ENCODE measurements at places on chromosomes 4 and X.

DNA sequence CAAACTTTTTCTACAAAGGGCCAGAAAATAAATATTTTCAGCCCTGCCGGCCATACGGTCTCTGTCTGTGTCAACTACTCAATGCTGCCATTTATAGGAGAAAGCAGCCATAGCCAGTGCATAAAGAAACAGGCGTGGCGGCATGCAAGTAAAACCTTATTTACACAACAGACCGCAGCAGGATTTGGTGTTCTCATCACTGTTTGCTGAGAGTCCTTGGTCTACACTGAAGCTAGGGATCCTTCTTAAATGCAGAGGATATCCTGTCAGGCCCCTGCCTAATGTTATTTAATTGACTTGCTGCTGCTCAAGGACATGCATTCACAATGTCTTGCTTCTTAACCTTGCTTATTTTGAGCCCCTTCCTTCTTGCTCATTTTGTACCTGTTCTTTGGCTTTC, 54.7 kb downstream of the CPE start:
- DNase-seq = no peak

GRCh38 chrX:103831342-103831802, 685 bp downstream of the RAB9B start:
- peak; percentile 41 for DNase-seq

DNA sequence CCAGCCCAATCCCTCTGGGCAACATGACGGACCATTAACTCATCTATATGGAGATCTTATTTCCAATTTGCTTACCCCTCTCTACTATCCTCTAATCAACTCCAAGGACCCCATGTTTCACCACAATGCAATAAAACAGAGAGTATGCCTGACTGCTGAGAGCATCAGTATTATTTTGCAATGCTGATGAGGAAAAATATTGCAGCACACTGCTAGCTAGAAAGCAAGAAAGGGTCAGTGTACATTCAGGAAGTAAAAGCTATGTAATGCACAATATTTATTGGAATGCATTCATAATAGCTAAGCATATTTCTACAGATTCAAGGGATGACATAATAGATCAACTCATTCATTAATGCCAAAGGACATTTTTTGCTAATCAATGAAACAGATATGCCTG, 33.2 kb downstream of the ARAP2 start:
- DNase-seq = no peak

- no peak for DNase-seq
Measured at GRCh38 chr4:185370268-185370949, 25.3 kb downstream of the LRP2BP start.

DNA sequence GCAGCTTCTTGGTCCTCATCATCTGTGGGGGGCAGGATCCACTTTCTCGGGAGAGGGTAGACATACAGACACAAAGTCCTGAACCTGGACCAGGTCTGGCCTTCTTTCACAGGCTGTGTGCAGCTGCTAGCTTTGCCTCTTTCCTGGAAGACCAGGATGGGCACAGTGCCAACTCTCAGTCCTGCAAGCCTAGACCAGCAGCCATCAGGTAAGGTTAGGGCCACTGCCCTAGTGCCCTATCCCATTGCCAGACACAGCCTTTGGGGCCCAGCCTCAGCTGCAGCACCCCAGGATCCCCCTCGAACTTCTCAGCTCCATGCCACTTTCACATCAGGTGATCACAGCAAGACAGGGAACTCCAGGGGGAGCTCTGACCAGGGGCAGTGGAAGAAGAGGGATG, 38.4 kb downstream of the ZNF185 start:
- no peak for DNase-seq

GRCh38 chr4:73869130-73870055, at the start of gene CXCL1:
CXCL1 (plus strand) TSS chr4:73869393; CDS start chr4:73869471, 78 bp downstream.
- DNase-seq = no peak

DNA sequence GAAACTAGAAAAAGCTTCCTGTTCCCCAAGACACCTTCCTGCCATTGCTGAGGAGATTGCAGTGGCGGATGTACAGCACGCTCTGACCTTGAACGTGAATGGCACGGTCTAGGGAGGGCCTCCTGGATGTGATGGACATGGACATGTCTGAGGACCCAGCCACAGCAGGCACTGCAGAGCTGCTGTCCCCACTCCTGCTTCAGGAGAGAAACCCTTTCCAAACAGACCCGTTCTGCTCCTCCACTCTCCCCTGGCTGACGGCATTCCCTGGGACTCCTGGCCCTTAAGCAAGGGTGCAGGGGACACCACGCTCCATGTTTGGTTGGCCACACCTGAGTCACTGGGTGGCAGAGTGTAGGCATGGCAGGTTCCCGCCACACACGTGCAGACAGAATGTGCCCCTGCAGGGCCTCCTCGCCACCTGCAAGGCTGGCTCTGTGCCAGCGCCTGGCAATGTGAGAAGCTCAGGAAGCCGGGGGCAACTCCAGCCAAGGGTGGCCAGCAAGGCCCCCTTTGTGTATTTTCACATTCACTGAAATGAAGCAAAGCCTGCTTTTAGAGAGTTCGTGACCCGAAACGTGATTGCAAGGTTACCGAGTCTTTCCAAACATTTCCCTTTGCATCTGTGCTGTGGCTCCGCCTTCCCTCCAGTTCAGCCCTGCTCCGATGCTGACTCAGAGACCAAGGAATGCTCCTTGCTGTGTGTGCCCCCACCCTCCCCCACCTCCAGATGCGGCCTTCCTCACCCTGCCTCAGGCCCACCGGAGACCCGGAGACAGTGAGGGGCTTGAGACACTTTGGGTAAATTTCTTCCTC, 46.1 kb downstream of the HTRA3 start:
- DNase-seq = no peak

DNA sequence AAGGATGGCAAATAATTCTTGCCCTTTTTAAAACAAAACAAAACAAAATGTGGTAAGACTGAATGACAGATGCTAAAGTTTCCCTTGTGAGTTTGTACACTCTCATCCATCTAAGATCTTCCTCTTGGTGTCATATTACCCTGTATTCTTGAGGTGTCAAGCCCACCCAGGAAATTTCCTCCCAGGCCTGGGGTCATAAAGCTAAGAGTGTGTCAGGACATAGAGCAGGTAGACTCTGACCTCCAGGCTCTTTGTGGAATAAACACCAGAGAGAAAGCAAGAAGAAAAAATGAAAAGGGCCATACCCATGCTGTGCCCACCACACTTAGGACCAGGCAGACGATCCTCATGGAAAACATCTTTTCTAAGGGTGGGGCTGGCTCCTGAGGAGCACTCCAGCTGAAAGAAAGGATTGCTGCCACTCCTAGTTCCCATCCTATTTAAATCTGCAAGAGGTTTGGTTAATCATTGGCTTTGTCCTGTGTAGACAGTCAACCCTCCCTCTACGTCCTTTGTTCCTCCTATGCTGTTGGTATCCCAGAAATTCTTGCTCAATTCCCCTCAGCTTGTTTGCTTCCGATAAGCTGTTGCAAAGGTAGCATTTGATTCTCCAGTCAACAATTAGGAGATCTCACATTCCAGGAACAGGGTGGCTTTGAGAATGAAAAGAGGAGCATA, at the start of gene FGA:
TSS of gene FGA (minus strand) at position 414 of the 678 bp plus-strand sequence. CDS start at position 359, 55 bp downstream.
- DNase-seq = no peak

DNA sequence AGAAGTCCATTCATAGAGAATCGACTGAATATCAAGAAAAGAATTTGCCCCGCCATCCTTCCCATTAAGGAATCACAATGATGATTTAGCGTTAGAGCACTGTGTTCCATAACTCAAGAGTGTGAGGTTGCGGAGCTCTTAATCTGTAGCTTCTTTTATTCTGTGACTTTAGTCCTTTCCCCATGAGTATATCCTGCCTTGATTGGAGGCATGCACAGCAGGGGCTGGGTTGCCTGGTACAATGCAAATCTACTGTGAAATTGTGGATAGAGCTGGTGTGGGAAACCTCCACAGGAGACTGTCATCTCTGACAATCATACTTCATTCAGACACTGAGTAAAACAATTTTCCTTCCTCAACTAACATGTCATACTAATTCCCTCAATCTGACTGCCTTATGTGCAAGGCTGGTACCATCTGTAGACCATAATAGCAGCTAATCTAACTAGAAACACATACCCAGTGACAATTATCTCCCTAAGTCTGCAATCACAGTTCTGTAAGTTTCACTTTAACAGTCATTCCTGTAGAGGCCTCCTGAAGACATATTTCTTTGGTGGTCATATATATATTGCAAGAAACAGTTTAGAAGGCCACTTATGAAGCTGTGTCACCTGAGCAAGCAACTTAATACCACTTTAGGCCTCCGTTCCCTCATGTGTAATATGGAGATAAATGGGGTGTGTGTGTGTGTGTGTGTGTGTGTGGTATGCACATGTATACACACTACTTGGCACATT, 355.2 kb upstream of the FAM241A start:
- no peak for DNase-seq

- DNase-seq = no peak
Measured at GRCh38 chr4:24076811-24077210, 187.0 kb upstream of the PPARGC1A start.

GRCh38 chrX:154720067-154720466, 30.8 kb downstream of the GAB3 start:
- DNase-seq = no peak

DNA sequence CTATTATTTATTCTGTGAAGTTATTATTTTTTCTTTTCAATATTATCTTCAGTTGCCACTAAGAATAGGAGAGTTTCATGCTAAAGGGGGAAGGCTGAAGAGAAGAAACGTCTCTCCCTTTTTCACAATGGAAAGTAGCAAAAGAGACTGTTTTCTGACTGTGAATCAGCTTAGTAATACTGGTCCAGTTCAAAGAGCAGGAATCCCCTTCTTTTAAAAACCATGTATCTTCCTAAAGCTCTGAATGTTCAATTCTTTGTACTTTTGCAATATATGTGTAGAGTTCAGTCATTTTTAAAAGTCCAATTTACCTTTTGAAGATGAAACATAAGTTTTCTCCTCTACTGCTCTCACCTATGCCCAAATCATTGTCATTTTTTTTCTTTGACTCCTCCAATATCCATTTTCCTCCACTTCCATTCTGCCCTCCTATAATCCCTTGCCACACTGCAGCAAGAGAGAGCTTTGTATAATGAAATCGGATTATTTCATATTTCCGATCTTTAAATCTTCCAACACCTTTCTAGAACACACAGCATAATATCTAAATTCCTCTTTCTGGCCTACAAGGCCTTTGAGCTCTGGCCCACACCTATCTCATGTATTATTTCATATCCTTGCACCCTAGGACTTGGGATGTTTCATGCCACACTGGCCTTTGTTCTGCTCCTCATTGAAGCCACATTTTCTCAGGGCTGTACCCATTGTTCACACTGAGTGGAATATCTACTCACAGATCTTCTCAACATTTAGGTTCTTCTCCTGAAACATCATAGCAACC, 195.3 kb downstream of the CAMK2D start:
- no peak for DNase-seq

DNA sequence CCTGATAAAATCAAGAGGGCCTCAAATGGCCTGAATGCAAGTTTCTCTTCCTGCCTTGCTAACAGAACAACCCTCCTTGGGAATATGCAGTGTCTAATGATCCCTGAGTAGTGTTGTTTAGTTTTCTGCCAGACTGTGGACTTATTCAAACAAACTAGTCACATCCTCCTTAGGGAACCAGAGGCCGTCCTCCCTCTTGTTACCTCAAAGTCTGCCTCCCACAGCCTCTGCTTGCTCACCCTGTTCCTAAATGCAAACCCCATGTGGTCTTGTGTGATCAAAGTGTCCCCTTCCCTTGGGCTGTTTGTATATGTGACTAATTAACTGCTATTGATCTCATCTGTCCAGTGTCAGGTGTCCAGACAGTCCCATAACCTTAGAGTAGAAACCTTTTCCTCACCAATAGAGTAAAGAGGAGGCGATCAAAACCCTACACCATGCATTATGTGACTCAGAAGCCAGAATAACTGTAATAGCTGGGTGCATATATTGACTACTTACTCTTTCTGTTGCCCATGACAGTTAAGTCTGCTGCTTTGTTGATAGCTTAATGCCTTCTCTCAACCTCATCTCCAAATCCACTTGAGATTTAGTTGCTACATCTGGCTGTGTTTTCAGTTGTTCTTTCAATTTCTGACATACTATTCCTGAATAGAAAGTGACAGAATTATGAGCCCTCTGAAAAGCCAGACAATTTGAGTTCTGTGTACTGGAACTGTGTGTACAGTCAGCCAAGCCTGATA, 473.0 kb upstream of the NWD2 start:
- DNase-seq = no peak

DNA sequence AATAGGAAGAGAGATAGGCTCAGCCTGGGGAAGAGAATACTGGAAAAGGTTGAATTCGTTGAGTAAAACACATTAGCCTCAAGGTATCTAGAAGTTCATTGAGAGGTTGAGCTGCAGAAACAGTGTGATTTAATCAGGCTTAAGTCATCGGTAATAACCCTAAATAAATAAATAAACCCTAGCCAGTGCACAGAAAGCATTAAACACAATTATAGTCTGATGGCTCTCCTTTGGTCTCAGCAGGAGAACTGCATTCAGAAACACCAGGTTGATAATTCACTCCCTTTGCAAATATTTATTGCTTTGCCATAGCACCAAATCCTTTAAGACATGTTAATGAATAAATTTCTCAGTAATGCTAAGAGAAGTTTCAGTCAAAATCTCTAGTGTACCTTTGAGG, 9.6 kb downstream of the DCX start:
- no peak for DNase-seq

- DNase-seq = no peak
Measured at GRCh38 chrX:21865436-21865835, 9.6 kb downstream of the YY2 start.

GRCh38 chrX:14899607-14900006, 26.4 kb downstream of the MOSPD2 start:
- no peak for DNase-seq

DNA sequence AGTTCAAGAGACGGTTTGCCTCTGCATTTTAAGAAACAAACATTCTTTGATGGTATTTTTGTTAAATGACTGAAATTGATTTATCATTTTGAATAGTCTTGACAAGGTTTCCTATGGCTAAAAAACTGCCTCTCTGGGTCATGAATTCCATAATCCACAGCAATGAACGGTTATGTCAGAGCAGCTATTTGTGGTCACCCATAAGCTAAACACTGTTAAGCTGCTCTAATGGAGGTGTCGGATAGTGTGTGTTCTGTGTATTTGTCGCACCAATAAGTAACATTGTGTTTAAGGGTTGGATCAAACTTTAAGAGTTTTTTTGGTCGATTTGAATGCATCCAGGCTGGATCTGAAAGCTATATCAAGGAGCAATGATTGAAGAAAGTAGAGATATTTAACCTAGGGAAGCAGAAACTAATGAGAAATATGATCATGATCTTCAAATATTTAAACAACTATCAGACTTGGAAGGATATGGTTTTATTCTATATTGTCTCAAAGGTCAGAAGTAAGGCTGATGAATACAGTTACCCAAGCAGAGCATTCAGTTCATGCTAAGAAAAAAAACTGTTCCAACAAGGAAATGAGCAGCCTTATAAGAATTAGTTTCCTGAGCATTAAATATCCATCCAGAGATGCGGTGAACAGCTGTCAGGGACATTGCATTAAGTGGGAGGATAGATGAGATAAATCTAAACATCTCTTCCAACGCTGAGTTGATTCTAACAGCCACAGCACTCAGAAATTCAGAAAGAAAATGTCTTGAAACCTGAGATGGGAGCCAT, 232.3 kb upstream of the RPS6KA3 start:
- DNase-seq = no peak

GRCh38 chrX:40098264-40099054, 701 bp upstream of the BCOR start:
- DNase-seq = no peak

DNA sequence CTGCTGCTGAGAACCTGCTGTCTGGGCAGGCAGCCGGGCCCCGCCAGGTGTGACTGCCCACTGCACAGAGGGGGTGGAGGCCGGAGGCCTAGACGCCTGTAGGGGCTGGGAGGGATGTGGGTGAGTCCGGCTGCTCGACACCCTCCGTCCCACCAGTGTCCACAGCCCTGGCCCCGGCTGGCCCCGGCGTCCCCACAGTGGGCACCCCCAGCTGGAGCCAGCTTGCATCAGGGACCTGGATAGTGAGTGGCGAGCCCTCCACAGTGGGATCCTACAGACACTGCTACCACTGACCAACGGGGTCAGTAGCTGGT, 34.7 kb upstream of the SPON2 start:
- DNase-seq = no peak

Data from stimulated activated CD4-positive, alpha-beta T cell treated with anti-CD3 and anti-CD28 coated beads, Interleukin-1b, Interleukin-23, amount 100 ng/mL, for 24 hours (primary cell).